Activated CD4-positive, CD25-positive, alpha-beta regulatory T cell treated with anti-CD3 and anti-CD28 coated beads, Interleukin-2, amount 50 U/mL, for 24 hours (primary cell): ENCODE measurements at places on chromosomes 12 and 14.

GRCh38 chr12:120286768-120287490 lies 4.8 kb downstream of the RNU4-2 start:
- no peak for ATAC-seq

DNA sequence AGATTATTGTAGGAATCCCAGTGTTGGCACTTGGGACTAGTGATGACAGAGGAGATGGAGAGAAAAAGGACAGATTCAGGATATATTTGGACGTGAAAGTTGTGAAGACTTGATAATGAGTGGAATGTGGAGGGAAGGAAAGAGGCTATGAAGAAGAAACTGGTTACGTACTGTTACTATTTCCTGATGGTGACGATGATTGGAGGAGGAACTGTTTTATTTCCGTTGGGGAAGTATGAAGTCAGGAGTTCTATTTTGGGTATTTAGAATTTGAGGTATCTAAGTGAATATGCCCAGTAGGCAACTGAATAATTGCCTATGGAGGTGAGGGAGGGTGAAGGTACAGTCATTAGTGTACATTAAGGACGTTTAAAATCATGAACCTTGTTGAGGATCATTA lies 207.2 kb downstream of the TMTC2 start:
- ATAC-seq, result no peak

DNA sequence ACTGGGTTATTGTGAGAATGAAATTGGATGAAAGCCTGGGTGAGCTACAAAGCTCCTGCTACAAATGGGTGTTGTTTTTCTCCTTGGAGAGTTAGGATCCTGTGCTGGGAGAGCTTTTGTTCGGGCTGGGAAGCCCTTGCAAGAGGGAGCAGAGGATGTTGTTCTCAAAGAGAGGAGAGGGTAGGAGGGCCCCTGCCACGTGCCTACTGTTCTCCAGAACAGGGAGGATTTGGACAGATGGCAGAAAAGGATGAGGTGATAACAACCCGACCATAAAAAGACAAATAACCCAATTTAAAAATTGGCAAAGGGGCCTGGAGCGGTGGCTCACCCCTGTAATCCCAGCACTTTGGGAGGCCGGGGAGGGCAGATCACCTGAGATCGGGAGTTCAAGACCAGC lies 68.8 kb downstream of the GALNT16 start:
- no peak for ATAC-seq

DNA sequence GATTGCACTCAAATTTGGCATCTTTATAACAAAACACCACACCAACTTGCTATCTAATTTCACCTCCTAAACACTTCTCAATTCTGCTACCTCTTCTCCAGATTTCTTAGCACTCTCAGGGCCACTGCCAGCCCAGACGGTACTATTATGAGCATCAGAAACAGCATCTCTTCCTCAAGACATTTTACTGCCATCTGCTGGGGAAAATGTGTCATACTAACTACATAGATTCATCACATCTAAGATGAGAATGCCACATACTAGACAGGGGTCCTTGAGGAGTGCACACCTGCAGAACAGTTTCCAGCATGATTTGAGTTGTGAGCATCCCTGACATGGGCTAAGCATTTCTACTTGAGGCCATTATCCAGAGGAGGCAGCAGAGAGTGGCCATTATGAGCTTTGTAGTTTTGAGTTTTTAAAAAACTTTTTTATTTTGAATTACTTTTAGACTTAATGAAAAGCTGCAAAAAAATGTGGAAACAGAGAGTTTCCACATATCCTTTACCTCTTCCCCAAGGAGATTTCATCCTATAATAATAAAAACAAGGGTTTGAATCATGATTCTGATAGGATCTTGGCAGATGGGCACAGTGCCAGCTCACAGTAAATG lies 15.1 kb upstream of the GRIP1 start:
- ATAC-seq, result peak; percentile 82

GRCh38 chr12:12338527-12339168 lies 11.4 kb downstream of the MANSC1 start:
- ATAC-seq, result no peak

DNA sequence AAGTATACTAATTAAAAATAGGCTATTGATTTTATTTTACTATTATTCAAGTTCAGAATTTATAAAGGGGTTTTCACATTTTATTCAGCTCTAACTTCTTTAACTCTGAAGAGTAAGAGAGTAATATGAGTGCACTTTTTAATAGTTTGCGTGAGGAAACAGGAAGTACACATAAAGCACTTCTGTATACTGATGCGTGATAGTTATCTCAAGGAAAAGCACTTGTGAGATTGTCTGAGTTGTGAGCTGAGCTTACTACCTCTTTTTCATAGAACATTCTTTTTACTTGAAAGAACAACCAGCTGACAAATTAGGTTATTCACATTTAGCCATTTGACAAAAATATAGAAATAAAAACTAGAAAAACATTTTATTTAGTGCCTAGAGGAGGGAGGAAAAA lies 1.9 kb downstream of the RAD51AP1 start:
- ATAC-seq, result no peak

DNA sequence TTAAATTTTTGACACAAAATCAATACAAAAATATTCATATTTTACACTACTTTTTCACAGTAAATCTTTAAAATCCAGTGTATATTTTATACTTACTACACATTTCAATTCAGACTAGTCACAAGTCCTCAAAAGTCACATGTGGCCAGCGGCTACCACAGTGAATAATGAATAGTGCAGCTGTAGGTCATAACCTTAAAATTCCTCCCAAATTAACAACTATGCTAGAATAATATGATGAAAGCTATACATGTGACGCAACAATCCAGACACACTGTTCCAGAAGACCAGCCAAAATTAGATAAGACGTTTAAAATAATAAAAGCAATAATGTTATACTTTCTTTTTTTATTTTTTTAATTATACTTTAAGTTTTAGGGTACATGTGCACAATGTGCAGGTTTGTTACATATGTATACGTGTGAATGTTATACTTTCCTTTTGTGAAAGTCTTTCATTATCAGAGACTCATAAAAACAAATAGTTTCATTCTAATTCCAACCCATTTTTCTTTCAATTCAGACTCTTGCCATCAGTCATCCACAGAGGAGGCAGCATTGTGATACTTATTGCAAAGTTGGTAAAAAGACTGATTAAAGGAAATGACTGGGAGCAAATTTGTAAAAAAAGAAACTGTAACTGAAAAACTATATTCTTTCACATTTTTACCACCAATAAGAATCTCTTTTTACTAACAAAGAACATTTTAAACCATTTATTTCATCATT lies 67.0 kb downstream of the C2CD5 start:
- ATAC-seq, result no peak

- ATAC-seq, result no peak
These were observed 58.2 kb downstream of the SETD3 start for GRCh38 chr14:99422228-99423010.

DNA sequence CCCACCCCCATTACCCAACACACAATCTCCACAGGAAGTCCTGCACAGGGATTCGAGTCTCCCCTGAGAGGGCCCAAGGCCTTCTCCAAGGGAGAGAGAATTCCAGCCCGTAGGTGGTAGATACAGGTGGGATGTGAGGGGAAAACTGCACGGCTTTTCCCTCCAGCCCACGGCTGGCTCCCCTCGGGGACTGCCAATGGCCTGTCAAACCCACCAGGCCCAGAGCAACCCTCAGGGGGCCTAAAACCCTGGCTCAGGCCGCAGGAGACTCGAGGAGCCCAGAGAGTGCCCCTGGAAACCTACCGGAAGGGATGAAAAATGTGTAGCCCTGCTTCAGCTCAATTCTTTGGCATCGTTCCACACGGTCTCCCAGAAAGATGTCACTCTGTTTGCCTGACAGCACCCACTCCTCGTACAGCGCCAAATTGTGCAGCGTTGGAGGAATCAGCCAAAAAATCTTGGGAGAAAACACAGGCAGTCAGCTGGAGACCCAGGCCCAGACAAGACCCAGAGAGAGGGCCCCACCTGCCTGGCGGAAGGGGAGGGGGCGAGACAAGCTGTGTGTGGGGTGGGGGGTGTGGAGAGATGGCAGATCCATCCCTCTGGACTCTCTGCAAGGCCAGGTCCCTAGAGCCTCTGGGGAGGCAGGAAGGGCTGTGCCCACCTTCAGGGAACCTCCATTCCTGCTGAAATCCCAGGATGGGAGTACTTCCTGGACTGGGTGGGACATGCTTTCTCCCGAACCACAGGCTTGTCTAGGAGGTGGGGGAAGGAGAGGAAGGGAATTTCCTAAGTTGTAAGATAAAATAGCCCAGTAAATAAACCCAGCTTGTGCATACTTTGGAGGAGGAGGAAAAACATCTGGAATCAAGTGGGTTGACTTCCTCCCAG lies 48.1 kb downstream of the KDM2B start:
- ATAC-seq, result no peak

DNA sequence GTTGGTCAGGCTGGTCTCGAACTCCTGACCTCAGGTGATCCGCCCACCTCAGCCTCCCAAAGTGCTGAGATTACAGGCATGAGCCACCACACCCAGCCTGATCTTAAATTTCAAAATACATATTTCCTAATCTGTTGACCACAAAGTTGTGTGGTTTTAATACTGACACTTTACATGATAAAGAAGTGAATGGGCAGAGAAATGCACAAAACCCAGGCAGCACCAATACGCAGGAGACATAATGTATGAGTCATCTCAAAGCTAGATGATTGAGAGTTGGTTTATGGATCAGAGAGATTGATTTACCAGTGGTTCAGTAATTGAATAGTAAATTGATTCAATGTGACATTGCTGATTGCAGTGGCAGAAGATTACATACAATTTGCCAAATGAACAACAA lies 19.2 kb upstream of the PPP2R5E start:
- no peak for ATAC-seq

DNA sequence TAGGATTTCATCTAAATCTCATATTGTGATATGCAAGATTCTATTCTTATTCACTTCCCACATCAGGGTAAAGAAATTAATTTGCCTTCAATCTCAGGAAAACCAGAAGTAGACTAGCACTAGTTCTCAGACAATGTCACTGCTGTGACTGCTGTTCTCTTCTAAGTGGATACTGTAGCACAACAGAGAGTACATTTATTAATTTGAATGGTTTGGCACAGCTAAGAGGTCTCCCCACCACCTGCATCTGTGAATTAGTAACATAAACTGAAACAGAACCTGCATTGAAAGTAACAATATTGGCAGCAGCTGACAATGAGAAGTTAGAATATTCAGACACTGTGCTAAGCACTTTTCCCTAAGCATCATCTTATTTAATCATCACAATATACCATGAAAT lies 253.1 kb downstream of the PDZRN4 start:
- ATAC-seq, result no peak

GRCh38 chr14:30295980-30296379 lies 263.0 kb upstream of the G2E3 start:
- no peak for ATAC-seq

GRCh38 chr12:89721291-89721987 lies 12.8 kb upstream of the ATP2B1 start:
- no peak for ATAC-seq

GRCh38 chr12:43501703-43502102 lies 50.3 kb downstream of the ADAMTS20 start:
- no peak for ATAC-seq

DNA sequence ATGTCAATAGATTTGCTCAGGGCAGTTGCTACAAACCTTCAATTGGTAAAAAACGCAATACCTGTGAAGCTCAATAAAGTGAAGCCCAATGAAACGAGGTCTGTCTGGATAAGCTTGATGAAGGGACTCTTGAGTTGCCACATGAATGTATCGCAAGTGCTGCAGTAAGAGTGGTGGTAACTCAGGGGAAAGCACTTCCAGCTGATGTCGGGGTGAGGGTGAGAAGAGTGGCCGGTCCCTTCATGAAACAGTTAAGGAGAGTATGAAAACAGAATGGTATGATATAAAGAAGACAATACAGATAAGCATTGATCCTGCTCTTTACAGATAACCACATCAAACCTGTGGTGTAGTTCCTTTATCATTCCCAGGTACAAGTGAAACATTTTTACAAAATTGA lies 83.4 kb upstream of the EVL start:
- no peak for ATAC-seq

- ATAC-seq, result no peak
These were observed 17.2 kb downstream of the TRPV4 start for GRCh38 chr12:109815757-109816617.

DNA sequence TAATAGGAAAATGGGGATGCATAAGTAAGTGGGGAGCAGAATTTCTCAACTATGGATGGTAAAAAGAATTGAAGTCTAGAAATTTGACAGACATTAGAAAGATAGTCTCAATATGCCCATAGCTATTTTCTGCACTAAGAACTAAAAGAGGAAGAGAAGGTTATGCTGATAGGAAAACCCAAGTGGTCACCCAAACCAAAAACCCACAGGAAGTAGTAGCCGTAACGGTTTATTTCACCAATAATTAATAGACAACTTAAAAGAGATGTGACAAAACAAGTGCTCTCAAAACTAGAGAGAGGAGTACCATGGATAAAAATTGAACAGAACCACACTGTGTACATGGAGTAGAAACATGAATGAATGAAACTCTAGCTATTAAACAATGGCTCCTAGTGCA lies 295.4 kb downstream of the FSCB start:
- ATAC-seq, result no peak

DNA sequence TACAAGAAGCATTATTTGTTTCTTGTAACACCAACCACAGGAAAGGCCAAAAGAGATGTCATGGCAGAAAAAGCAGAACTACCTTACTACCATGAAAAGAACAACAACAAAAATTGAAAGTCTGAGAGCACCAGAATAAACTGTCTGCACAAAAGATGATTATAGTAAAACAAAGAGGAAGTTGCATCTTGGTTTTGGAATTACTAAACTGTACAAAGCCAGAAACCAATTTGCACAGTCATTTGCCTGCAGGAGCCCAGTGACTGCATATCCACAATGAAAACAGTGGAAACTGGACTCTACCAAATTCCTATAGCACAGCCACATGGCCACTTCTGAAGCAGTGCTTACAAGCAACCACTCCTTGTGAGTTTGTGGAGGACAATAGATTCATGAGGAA lies 276.2 kb downstream of the SSPN start:
- ATAC-seq, result peak; percentile 53

GRCh38 chr12:52848661-52849255 lies at the start of gene KRT78:
KRT78 (minus strand) TSS chr12:52848994; CDS start chr12:52848930, 64 bp downstream.
- no peak for ATAC-seq

DNA sequence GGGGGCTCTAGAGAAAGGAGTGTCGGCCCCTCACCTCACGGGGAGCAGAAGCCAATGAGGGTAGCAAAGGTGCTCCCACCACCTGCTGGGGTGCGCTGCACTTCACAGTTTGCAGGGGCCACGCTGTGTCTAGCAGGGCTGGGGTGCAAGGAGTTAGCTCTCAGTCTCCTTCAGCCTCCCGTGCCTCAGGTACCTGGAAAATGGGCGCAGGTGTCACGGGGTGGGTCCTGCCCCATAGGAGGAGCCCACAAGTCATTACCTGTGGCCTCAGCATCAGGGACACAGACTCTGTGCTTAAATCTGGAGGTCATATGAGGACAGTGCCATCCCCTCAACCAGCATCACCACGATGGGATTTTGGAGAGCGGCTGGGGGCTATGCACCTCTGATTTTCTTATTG lies 326.7 kb downstream of the ADGRD1 start:
- ATAC-seq, result no peak

GRCh38 chr12:132253698-132254480 lies 75.5 kb downstream of the GALNT9 start:
- ATAC-seq, result no peak
